ENCODE measurements at places on chromosomes 5 and 9. TPM values are rescaled to one million over a fixed set of nuclear protein-coding genes. Genes with fewer than 3 reads are reported as not detected.
A peak's percentile ranks its signal among the peaks of the same experiment; 100 is the strongest.

- DNase-seq = no peak
Measured at GRCh38 chr9:26974927-26975326, 18.7 kb downstream of the IFT74 start.

DNA sequence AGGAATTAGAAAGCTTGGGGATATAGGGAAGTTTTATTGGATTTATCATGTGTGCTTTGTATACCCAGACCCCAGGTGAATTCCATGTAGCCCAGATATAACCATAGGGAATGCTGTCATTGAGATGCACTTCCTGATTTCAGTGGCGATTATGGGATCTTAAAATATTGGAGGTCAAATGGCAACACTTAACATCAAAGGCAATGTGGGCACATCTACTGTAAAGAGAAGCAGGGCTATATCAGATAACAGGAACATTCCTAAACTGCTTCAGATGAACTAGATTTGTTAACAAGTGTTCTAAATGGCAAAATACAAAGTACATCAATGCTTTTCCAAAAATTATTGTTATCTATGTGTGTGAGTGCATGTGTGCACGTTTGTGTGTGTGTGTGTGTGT is 883.5 kb upstream of the EDIL3 start:
- no peak for DNase-seq

GRCh38 chr9:127336506-127337352 is 60.2 kb upstream of the SLC2A8 start:
- DNase-seq = peak; percentile 45

GRCh38 chr5:6615034-6615815 is 17.6 kb downstream of the NSUN2 start:
- DNase-seq = no peak

ST8SIA4 gene
- total RNA-seq = 76.2 TPM

DNA sequence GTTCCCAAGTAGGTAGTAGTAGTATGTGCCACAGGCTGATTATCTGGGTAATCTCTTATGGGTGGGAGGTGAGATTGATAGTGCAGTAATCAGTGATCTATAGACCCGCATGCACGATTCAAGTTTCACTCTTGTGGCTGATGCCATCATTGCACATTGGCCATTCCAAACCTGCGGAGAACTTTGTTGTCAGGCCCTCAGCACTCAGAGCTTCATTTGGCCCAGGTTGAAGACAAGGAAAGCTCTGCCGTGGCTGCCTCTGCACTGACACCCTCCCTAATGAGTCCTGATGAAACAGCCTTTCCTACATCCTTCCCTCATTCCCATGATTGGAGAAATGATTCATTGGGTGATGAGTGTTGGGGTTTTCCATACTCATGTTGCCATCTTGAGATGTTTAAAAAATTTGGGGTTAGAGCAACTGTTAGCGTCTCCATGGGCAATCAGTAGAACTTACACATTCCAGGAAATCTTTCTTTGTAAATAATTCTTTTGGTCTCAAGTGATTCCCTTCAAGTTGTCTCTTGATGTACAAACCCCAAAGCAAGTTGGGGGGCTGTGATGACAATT is 22.9 kb downstream of the PROP1 start:
- DNase-seq = no peak

GRCh38 chr9:7433508-7434292 is 365.9 kb downstream of the DMAC1 start:
- no peak for DNase-seq

CENPK gene
- total RNA-seq = 8.6 TPM

DNA sequence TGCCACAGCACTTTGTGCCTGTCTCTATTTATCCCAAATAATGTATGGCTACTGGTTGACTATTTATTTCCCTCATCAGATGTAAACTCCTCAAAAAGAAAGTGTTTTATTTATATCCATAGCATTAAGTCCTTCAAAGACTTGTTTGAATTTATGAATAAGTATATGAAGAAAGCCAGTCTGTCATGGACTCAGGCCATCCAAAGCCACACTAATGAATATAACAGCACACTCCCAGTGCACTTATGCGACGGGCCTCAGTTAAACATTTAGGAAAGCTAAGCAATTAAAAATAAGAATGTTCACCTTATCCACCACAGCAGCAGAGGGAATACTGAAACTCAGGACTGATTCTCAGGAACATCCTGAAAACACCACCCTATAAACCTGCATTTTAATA is 77.5 kb downstream of the DENND1A start:
- no peak for DNase-seq

PCDHGC4 gene
- total RNA-seq = 65.2 TPM

DNA sequence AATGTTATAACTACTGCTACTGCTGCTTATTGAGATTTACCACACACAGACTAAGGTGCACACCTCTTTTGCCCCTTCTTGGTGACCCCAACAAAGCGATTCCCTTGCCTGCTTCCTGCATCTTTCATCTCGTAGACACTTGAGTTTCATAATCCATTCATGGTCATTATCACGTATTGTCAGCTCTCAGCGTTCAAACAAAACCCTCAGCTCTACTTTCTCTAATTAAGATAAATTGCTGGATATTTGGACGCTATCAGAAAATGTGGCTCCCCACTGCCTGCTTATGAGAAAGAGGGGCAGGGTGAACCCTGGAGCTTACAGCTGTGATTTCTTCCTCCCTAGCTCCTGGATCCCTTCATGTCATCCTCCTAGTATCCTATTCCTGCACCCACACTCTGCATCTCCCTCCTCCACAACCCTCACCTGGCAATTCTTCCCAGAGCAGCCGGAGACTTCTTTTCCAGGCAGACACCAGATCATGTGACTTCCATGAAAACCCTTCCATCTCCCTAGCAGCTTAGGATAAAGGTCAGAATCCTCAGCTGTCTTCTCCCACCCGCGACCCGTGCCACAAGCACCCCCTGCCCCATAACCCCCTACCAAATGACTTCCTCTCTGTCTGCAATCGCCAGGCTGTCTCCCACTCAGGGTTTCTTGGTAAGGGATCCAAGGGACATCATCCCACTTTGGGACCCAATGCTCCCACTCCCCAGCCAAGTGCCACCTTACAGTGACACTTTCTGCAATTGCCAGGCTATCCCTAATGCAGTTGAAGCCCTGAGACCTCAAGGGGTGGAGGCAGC is 146.5 kb downstream of the NSG2 start:
- DNase-seq = no peak

- DNase-seq = no peak
Measured at GRCh38 chr5:109849478-109850088, 159.9 kb downstream of the MAN2A1 start.

- no peak for DNase-seq
Measured at GRCh38 chr5:80654054-80654390, 430 bp upstream of the MSH3 start.

DNA sequence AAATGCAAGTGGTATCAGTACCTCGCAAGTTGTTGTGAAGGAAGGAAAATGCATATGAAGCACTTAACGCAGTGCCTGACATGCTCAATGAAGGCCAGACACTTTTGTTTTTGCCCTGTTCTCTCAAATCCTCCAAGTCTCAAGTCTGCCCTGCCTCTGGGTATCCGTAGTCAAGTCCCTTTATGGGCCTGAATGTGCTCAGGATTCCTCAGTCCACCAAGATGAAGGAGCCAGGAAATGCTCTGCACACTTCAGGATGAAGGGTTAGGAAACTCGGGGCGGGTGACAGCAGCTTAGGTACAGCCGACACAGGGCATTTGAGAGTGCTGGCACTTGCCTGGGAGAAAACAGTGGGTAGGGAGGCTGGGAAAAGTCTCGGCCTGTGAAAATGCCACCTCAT is 1.4 kb downstream of the ECSCR start:
- DNase-seq = no peak

DNA sequence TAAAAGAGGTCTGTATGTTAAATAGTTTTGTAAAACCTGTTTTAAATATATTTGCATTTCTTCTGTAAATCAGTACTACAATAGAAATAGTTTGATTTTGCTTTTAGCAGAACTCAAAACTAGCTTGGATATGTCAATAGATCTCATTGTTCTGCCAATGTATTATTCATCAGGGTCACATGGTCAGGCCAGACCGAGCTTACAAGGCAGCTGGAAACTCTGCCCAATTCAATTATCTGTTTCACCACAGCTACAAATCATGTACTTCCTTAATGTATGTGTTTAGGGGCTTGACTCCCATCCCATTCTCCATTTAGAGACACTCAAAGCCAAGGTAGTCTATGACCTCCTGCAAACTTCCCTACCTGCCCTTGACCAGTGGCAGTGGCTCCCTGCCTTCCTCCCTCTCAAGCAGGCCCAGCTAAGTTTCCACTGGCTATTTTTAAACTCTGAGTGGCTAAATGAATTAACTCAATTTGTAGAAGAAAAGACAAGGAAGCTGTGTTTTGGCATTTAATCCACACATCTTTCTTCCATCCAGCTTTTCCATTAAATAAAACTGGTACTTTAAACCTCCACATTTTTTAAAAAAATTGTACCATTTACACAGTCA is 46.4 kb upstream of the SELENOP start:
- DNase-seq = no peak

COL27A1 gene
- total RNA-seq = 0.41 TPM

SOX30 gene
- total RNA-seq = under 0.01 TPM

DNA sequence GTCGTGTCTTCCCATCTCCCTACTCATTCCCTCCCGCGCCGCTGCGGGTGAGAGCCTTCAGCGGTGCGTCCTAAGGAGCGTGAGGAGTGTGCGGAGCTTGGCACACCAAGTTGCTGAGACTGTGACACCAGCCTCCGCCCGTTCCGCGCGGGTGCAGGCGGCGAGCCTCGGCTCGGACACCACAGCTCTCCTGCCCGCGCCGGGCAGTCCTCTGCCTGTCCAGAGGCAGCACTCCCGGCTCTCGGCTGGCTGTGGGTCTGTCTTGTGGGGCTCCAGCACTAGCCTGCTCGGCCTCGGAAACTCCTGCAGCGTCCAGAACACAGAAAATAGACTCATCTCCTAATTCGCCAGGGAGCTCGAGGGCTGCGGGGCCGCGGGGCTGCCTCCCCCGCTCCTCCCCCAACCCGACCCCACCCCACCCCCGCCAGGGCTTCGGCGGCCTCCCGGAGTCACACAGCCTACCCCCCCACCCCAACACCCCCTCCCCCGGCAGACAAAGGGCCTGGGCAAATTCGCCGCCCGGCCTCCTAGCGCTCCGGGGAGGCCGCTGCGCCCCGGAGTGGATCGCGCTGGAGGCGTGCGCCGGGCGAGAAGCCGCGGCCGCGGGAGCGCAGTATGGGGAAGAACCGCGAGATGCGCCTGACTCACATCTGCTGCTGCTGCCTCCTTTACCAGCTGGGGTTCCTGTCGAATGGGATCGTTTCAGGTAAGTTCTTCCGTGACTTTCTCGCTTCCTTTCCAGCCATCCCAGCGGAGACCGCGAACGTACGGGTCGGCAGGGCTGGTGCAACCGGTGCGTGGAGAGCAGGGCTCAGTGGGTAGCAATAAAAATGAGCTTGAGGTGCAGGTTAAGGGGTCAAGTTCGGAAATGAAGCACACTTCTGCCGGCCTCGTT is at the start of gene ADAMTS19:
Gene ADAMTS19, plus strand, starts transcription at position 522 of the 895 bp plus-strand sequence. Its CDS starts 94 bp downstream, at position 616.
- DNase-seq = peak; percentile 26

DNA sequence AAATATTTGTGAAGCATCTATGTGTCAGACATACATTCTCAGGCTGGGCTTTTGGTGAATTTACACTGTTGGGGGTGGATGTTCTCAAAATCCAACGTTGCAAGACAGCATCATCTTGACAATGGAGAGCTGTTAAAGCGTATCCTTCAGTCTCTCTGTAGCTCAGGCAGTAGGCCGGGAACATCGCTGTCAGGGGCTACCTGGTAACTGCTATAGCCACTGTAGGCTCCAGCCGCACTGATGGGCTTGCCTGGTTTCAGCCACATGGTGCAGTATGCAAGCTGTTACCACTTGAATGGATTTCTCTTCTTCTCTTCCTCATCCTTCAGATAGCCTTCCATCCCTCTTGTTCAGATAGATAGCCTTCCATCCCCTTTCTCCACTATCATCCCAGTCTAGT is 51.7 kb downstream of the DRD1 start:
- no peak for DNase-seq

MEIKIN gene
- total RNA-seq = not detected

DNA sequence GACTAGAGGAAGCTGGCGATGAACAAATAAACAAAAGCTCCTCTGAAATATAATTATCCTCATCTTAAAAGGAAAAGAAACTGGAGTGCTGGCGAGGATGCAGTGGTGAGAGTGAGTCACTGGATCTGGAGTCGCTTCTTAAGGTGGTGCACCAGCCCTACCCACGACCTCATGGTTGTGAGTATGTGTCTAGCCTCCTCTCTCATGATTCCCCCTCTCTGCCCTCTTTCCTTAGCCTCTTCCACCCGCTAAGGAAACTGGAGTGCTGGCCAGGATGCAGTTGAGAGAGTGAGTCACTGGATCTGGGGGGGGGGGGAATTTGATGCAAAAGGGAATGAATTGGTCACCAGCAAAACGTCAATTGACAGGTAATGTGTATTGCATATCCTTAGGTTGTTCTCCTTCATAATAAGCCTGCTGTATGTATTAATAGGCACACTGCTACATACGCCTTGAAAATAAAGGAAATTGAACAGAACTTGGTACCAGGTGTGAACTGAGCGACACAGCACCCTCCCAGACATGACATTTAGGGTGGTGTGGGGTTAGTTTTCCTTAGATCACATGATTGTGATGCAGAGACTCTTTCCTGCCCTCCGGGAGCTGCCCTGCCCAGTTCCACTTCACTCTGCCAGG is 36.3 kb upstream of the EBF1 start:
- DNase-seq = no peak

DNA sequence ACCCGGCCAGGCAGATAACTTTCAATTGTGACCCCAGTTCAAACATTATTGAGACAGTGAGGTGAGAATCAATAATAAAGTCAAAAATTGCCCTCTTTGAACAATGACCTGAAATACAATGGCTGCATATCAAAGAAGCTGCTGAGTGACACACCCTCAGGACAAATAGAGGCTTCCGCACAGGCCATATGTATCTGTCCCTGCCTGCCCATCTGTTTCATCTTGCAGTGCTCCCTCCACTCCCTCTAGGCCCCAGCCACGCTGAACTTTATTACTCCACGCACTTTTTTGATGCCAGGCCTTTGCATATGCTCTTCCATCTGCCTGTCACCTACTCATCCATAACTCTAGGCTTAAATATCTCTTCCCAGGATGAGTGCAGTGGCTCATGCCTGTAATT is 15.9 kb upstream of the PFDN1 start:
- DNase-seq = no peak

DNA sequence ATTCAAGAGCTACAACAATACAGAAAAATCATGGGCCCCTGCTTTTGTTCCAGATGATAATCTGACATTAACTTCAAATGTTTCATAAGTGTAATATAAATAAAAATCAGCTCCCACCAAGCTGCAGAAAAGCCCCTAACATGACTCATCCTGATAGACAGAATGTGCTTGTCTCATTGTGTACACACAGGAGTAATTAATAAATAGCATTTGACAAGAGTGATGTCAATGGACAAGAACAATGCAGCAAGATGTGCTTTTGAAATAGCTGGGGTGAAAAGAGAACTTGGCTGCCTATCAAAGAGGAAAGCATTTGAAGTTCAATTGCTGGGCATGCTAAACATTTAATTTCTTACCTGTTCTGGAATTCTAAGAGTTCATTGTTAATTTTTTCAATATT is 79.2 kb downstream of the DNAH5 start:
- DNase-seq = no peak

DNA sequence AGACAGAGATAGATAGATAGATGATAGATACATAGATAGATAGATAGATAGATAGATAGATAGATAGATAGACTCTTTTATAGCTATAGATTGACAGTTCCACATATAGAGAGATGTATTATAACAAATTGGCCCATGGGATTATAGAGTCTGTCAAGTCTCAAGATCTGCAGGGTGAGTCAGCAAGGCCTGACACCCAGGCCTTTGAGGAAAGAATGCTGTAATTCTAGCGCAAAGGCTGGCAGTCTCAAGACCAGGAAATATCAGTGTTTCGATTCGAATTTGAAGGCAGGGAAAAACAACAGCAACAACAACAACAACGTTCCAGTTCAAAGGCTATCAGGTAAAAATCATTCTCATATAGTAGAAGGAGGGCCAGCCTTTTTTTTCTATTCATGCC is 339.2 kb upstream of the CDH9 start:
- no peak for DNase-seq
